ENCODE measurements at places on chromosomes 3 and 15.

GRCh38 chr3:187011915-187012314, 81.6 kb downstream of the ST6GAL1 start:
- no peak for DNase-seq

- DNase-seq, result no peak
These were observed 51.6 kb downstream of the TRPM1 start for GRCh38 chr15:31049682-31050615.

DNA sequence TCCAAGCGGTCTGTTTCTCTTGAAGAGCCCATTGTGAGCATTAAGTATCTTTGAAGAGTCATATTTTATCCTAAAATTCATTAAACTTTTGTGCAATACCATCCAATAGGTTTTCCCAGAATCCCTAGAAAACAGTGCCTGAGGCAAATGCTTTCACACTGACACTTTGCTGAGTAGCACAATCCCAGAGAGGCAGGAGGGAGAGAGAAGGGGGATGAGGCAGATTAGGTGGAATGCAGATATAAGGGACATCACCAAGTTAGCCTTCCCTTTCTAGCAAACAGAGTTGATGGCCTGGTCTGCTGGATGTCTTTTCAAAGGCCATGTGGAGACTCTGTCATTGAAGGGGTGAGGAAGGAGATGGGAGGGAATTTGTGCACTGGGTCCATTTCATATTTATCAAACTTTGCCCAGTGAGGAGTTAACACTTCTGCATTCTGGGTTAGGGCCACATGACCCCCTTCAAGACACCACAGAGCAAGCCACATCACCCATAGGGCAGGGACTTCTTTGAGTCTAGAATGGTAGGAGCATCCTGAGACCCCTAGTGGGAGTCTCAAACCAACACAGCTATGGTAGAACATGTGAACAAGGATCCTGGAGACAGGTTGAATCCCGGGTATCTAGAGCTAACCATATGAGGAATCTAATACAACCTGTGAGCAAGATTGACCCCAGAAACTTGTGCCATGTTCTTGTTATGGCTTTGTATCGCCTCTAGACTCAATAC, 32.0 kb upstream of the SEMA6D start:
- DNase-seq, result no peak

GRCh38 chr3:159803459-159803858, 185.2 kb upstream of the IL12A start:
- DNase-seq, result no peak

DNA sequence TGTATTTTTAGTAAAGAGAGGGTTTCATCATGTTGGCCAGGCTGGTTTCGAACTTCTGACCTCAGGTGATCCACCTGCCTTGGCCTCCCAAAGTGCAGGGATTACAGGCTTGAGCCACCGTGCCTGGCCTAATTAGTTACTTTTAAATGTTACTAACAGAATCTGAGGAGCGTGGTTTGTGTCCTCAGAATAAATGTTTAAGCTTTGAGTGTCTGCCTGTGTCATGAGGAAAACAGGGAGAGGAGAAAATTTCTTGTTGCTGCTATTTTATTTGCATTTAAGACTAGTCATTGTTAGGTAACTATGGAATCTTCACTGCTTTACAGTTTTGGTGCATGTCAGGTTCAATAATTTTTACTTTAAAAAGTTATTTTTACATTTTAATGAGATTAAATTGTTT, 68.8 kb downstream of the TCF12 start:
- DNase-seq, result no peak
